ENCODE measurements at places on chromosomes 13 and 19.

DNA sequence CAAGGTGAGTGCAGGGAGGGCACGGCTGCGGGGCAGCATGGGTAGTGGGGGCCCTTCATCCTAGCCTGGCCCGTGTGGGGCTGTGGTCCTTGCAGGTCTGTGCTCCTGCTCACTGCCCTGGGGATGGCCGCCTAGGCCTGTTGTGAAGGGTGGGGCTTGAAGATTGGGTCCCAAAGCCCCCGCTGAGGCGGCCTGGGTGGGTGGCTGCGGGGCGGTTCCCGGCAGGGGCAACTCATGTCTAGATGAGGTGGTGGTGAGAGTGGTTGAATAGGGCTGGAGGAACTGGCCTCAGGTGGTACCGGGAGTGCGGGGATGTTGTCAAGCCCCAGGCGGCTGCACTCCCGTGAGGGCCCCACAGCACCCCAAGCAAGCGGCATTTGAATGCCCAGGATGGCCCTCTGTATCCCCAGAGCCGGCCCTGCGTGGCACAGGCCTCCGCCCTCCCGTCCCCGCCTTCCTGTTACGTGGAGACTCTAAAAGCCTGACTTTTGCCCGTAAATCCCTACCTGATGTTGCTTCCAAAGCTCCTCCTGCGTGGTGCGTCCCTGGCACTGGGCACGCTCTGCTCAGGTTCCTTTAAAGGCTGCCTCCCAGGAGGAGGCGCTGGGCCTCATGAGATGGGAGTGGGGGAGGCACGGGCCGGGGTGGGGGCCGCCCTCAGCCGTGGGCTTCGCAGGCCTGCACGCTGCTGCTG is 15.0 kb downstream of the SPPL2B start:
- no peak for DNase-seq

- DNase-seq: peak; percentile 34
Observed at GRCh38 chr13:52001120-52001731, 10.0 kb downstream of the ATP7B start.

DNA sequence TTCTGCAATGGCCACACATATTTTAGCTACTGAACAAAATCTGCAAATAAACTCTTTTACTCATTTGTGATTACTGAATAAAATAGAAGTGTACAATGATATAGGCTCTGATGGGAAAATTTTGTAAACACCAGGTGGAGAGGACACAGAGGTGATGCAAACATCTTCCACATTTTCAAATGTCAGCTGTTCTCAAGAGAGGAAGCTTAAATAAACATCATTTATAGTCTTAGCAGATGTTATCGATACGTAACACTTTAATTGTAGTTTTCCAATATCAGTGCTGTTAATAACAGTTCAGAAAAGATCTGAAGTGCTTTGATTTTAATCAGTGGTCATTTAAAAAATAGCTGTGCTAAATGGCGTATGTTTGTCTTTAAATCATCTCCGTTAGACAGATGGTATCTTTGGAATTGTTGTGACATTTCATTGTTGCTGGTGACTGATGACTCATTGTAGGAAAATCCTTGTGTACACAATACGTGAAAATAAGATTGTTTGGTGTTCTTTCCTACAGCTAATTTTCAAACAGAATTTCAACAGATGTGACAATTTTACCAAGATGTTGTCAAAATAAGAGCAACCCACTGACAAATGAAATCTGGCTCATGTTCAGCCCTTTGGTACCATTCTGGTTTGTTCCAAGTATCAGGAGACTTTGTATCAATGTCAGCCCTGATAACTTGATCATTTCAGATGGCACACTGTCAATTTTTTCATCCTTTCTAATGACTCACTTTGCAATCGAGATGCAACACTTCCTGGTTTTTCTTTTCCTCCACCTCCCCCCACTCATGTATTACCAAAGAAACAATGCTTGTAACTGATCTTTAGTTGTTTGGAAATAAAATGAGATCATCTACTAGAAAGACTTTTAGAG is 516.0 kb downstream of the DCT start:
- DNase-seq: peak; percentile 49

DNA sequence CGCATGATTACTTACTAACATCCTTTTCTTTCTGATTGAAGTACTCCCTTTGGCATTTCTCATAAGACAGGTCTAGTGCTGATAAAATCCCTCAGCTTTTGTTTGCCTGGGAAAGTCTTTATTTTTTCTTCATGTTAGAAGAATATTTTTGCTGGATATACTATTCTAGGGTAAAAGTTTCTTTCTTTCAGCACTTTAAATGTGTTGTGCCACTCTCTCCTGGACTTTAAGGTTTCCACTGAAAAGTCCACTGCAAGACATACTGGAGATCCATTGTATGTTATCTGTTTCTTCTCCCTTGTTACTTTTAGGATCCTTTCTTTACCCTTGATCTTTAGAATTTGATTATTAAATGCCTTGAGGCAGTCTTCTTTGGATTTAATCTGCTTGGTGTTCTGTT is 796.7 kb downstream of the UQCRFS1 start:
- no peak for DNase-seq

- no peak for DNase-seq
Observed at GRCh38 chr13:45368571-45368970, 27.6 kb upstream of the TPT1 start.

DNA sequence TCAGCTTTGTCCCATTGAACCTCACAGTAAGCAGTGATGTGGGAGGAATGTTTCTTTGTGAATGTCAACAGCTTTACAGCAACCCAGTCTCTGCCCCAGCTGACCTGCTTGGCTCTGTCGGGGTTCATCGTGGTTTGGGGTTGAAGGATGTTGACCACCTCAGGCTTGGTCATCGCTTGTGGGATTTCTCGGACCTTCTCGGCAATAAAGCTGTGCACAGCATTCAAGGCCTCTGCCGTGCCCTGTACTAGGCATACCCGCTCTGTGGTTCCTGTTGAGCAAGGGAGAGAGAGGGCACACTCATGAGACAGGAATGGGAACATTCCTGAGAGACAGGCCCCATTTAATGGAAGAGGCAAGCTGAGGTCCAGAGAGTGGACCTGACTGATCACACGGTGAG is 20.0 kb downstream of the NOVA2 start:
- no peak for DNase-seq

DNA sequence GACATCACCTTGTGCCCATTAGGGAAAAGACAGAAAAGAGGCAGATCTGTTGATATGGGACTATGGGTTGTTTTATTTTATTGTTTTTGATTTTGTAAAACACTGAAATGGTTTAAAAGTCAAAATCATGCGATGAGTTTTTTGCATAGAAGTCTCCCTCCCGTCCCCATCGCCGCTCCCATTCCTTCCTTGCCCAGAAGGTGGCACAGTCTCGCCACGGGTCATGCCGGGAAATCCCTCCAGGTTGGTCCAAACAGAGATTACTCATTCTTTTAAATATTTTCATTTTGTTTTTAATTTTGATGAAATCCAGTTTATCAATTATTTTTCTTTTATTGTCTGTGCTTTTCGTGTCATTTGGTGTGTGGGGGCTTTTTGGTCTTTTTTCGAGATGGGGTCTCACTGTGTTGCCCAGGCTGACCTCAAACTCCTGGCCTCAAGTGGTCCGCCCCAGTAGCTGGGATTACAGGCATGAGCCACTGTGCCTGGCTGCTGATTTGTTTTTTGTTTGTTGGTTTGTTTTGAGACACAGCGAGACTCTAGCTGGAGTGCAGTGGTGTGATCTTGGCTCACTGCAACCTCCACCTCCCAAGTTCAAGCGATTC is 9.2 kb downstream of the PGPEP1 start:
- peak; percentile 68 for DNase-seq

DNA sequence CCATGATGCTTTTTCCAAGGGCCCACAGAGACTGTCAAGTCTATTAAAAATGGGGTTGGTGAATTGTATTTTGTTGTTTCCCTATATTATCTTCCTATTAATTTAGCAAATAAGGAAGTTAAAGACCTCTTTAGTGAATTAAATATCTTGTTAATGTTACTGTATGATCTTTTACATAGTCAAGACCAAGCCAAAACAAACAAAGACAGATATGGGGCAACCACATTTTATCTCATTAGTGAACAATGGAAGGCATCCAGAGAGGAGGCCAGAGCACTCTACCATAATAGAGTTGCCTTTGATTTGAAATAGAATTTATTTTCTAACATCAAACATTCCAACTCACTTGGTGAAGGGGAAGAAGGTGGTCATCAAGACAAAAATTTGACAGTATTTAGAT is 169.4 kb downstream of the B3GLCT start:
- no peak for DNase-seq

DNA sequence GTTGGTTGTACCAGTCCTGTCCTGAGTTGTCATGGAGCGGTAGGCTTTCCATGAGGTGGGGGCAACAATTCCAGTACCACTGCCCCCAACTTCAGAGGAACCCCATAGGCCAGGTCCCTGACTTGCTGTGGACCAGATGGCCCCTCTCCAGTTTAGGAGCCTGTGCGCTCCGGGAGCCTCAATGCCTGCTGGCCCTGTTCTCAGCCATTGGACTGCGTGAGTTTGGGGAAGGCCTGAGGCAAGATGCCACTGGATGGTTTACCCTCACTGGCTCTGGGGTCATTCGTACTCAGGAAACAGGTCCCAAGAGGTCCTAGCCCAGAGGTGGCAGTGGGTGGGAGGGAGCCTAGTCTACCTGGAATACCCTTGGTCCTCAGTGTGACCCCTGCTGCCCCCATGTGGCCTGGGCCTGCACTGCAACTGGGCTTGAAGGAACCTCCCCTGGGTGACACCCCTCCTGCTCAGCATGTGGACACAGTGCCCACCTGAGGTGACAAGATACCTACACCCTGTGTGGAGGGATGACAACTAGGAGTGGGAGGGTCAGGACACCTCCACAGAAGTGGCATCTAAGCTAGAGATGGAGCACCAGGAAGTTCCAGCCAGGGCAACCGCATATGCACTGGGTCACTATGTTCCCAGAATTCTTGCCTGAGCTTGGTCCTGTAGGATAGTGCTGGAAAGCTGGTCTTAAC is 6.0 kb upstream of the PRR19 start:
- DNase-seq: no peak

DNA sequence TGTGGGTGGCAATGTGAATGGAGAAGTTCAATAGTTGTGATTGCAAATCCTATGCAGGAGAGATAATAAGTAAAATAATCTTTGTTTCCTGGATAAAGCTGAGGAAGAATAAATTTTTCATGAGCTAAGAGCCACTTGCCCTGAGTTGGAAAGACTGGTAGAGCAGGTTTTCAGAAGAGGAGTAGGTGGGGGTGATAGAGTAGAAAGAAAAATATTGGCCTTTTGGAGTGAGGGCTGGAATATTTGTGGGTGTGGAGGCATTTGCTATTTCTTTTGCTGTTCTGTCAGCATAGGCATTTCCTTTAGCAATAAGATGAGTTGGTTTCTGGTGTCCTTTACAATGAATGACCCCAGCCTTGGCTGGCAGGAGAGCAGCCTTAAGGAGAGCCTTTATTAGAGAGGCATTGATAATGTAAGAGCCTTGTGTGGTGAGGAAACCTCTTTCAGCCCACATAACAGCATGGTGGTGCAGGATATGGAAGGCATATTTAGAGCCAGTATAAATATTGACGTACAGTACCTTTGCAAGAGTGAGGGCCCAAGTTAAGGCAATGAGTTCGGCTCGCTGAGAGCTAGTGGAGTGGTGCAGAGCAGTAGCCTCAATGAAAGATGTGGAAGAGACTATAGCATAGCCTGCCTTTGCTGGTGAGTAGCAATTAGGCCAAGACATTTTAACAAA is 11.6 kb upstream of the ZNF431 start:
- DNase-seq: no peak

- DNase-seq: no peak
Observed at GRCh38 chr19:22625266-22626035, 8.7 kb upstream of the ZNF492 start.

DNA sequence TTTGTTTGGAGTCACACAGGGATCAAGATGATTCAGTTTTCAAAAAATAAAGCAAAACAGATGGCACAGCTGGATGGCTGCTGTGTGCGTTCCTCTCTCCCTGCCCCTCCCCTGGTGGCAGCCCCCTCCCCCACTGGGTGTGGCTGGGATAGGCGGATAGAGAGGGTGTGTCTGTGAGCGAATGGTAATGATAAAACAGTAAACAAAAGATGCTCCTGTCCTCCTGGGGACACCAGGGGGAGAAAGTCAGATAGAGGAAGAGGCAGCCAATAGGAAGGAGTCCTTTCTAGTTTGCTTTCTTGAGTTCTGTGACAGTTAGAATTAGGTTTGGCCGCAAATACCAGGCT is 6.5 kb downstream of the TMEM255B start:
- DNase-seq: no peak

DNA sequence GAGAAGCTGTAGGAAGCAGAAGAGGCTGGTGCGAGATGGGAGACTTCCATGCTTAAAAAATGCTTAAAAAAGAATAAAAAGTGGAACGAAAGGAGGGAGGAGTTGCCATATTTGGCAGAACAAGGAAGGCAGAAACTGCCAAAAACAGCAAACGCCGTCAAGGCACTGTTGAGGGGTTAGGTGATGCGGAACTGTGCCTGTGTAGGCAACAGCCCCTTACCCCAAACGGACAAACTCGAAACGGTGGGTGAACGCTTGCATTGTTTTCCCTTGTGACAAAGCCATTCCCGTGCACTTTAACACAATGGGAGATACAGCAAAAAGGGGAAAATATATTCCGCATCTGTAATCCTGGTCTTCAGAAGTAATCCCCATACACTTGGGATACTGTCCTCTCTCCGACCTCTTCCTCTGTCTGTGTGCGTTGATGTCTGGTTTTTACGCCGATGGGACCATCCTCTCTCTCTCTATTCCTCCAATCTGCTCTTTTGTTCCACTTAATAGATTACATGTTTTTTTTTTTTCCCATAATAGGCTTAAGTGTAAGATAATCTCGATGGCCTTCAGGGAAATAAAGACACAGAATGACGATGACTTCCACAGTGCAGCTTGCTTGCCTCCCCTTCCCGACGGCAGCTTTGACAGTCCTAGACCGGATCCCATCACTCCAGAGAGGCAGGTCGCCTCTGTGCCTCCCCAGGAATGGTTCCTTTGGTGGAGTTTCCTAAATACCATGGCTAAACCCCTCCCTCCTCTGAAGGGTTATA is 132.7 kb upstream of the RNF113B start:
- no peak for DNase-seq

DNA sequence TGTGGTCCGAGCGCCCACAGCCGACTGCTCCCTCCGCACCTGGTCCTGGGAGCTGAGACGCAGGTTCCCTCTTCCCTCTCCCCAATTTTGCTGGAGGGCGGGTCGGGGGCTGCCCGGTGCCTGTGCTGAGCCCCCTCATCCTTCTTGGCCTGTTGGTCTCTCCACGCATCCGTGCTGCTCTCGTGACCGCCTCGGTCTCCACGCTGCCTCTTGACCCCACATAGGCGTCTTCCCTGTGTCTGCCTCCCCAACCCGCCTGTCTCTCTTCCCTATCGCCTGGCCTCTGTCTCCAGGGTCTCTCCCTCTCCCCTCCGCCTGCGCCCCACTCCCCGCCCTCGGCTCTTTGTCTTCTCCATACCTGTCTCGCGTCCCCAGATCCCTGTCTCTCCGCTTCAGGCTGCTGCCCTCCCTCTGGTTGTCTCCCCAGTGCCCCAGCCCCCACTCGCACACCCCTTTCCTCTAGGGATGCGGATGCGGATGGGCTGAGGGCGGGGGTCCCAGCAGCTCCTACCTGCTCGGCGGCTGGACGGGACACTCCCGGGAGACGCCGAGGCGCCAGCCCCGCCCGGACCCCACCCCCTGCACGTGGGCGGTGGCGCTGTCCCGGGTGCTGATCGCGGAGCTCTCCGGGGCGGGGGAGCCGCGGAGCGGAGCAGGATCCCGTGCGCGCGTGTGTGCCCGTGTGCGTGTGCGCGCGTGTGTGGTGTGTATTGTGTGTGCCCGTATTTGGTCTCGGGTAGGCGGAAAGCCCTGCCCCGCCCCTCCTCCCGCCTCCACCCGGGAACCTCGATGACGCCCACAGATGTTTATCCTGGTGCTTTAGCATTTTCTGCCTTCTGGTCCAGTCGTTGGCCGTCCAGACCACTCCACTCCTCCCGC is at the start of gene SYT5:
TSS of gene SYT5 (minus strand) at position 684 of the 879 bp plus-strand sequence. CDS start 1,248 bp downstream, outside the sequence.
- no peak for DNase-seq
